Lower lobe of right lung (tissue), 2 donors: ENCODE measurements at places on chromosomes 13 and 19. TPM values are rescaled to one million over a fixed set of nuclear protein-coding genes. Genes with fewer than 3 reads are reported as not detected.
A peak's percentile ranks its signal among the peaks of the same experiment; 100 is the strongest.

GRCh38 chr13:93936901-93937300 is 542.6 kb downstream of the DCT start:
- no peak for DNase-seq

DNA sequence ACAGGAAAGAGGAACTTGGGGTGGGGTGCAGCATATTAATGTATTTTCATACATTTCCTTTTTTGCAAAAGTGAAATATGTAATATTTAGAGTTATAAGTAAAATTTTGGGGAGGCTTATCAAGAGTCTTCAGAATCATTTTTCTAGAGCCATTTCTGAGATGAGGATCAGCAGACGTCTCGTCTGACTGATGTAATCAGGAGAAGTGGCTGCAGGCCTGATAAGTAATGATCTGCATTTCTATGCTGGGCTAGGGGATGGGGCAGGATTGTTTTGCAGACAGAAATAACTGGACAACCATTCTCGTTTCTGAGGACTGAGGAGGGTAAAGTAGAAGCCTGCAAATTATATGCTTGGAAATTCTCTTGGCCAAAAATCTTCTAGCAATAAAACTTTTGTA is 89.2 kb upstream of the ARGLU1 start:
- DNase-seq: no peak

DNA sequence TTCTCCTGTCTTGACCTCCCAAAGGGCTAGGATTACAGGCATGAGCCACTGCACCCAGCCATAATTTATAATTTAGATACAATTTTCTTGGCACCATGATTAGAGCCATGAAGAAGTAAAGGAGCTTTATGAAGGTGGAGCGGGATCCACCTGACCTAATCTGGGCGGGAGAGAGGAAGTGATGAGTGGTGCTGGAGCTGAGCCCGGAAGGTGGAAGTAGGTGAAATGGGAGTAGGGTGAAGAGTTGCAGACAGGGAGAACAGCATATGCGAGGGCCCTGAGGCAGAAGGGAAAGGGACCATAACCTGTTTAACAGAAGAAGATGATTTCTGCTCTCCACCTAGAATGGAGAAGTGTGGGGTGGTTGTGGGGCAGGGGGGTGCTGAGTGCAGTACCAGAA is 4.2 kb downstream of the BLOC1S3 start:
- no peak for DNase-seq

GRCh38 chr13:110578363-110578762 is 16.8 kb upstream of the RAB20 start:
- DNase-seq: no peak

DNA sequence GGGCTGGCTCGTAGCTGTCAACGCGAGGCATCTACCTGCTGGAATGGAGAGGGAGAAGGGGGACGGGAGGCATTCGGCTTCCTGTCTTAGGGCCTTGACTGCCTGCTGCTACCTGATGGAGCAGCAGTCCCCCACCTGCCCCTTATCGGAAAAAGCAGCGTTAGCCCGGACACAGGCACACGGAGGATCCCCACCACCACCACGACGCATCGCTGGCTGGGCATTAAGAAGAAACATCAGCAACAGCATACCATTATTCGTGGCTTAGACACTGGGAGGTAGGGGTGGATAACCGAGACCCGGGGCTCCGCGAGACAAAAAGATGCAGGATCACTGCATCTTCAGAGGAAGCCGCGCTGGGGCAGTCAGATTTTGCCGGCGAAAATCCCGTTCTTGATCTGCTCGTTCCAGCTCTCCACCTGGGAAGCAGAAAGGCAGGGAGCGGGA is 1.1 kb downstream of the COX6B2 start:
- DNase-seq: no peak

DNA sequence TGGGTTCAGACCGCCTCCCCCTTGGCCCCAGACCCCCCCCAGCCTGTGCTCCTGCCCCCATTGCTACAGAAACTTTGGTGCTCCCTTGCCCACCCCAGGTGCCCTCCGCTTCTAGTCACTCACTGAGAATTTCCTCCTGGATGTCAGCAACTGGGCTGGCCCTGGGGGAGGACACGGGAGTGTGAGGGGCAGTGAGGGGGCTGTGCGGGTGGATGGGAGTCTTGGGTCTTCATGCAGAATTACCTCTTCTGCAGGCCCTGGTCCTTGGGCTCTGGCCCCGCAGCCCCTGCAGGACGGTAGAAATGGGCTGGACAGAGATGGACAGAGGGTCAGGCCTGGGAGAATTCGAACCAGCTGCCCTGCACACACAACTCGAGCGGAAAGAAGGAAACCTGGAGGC is 4.8 kb downstream of the LILRB5 start:
- DNase-seq: no peak

DNA sequence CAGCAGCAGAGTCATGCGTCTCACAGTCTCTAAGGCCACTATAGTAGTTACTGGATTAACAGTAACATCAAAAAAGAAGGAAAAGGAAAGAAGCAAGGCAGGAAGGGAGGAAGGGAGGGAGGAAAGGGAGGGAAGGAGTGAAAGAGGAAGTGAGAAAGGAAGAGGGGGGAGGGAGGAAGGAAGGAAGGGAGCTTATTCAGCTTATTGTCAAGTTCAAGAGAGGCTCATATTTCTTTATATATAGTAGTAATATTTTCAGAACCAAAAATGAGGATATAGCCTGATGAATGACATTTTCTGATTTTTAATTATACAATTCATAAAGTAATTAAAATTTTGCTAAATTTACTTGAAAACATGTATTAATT is 17.7 kb upstream of the RUBCNL start:
- DNase-seq: no peak

GRCh38 chr13:86438034-86438433 is 638.8 kb upstream of the SLITRK6 start:
- DNase-seq: no peak

DNA sequence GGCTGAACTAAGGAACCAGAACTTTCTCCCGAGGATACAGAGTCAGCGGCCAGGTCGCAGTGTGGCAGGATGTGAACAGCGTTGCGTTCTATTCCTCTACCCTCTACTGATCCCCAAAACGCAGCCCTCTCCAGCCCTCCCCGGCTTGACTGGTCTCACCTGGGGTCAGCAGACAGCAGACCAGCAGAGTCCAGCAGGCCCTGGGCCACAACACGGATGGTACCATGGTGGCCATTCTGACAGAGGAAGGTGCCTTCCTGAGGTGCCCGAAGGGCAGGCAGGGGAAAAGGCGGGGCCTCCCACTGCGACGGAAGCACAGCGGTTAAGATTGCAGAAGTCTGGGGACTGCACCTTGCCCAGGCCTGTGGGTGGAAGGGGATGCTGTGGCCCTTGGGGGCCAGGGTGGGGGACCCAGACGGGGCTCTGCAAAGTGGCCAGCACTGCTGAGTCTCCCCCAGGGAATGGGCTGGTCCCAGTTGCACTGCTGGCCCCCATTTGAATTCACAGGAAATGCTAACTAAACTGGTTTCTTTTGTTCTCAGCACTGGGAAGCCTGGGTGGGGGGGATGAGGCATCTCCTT is at the start of gene ICAM3:
ICAM3 (minus strand) TSS at position 245 of the 581 bp plus-strand sequence; CDS start at position 235, 10 bp downstream.
- DNase-seq: peak; percentile 77

DNA sequence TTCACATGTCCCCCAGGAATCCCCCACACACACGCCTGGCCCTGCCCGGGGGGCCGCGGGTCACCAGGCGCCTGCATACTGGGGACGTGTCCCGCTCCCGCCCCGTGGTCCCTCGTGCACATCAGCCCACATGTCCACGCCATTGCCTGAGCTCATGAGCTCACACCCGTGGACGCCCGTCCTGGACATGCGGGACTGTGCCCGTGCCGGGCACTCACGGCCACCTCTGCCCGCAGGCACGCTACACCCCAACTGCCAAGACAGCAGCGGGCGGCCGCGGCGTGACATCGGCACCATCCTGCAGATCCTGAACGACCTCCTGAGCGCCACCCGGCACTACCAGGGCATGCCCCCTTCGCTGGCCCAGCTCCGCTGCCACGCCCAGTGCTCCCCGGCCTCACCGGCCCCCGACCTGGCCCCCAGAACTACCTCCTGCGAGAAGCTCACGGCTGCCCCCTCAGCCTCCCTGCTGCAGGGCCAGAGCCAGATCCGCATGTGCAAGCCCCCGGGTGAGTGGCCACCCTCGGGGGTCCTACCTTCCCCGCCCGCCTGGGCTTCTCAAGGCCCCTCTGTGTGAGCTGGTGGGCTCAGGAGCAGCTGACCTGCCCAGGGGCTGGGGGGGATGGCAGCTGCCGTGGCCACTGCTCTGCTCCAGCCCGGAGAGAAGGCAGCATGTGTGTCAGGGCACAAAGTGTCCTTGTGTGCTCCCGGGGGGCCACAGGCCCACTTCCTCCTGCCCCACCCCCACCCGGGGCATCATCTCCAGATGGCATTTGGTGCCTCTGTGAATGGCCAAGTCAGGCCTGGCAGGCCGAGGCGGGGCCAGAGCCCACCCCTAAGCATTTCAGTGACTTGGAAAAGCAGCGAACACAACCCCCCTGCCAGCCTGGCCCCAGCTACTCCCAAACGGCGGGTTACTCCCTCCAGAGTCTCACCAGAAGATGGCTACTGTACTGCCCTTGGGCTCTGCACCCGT is 7.1 kb downstream of the MIDN start:
- no peak for DNase-seq

DNA sequence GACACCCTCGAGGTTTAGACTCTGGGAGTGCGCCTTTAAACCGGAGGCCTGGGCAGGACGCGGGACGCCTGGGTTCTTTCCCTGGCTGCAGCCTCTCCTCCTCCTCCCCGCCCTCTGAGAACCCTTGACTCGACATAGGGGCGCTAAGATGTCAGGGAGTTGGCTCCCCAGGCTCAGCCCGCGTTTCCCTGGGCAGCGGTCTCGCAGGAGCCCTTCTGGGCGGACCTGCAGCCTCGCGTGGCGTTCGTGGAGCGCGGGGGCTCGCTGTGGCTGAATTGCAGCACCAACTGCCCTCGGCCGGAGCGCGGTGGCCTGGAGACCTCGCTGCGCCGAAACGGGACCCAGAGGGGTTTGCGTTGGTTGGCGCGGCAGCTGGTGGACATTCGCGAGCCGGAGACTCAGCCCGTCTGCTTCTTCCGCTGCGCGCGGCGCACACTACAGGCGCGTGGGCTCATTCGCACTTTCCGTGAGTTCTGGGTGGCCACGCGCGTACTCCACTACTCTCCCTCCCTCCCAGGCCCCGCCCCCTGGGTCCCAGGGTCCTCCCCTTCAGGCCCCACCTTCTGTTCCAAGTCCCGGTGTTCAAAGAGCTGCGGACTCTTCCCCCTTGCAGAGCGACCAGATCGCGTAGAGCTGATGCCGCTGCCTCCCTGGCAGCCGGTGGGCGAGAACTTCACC is 1.3 kb downstream of the ICAM5 start:
- DNase-seq: peak; percentile 90

DNA sequence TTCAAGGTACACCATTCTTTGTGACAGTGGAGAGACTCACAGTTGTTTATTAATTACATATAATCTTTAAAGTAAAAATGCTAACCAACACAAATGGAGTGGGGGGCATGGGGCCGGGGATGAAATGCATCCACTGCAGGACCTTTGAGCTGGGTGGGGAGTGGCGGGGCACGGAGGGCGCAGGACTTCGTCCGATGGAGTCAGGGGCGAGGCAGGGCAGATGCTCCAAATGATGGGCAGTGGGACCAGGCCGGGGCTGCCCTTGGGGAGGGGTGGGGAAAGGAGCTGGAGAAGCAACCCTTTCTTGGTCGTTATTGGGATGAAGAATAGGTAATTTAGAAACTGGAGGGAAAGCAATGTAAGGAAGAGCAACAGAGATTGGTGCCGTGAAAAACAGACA is 220.0 kb downstream of the TEX29 start:
- DNase-seq: no peak

GRCh38 chr19:13058951-13059660 is 43.6 kb downstream of the LYL1 start:
- peak; percentile 32 for DNase-seq

DNA sequence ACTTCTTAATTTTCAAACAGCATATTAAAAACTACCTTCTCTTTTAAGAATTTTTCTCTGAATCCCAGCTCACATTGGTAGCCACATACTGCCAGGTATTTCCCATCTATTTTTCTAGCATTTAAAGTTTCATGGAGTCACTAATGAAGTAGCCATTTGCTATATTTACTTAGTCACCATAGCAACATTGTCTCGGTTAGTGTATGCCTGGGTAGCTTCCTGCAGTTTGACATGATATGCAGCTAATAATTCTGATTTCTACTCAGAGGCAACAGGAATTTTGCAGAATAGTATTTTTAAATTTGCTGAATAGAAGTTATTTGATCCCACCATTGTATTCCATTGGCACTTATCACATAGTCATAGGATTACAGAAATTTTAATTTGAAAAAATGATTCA is 30.9 kb upstream of the KCTD4 start:
- no peak for DNase-seq

GRCh38 chr13:44003481-44003880 is 123.8 kb downstream of the LACC1 start:
- no peak for DNase-seq

DNA sequence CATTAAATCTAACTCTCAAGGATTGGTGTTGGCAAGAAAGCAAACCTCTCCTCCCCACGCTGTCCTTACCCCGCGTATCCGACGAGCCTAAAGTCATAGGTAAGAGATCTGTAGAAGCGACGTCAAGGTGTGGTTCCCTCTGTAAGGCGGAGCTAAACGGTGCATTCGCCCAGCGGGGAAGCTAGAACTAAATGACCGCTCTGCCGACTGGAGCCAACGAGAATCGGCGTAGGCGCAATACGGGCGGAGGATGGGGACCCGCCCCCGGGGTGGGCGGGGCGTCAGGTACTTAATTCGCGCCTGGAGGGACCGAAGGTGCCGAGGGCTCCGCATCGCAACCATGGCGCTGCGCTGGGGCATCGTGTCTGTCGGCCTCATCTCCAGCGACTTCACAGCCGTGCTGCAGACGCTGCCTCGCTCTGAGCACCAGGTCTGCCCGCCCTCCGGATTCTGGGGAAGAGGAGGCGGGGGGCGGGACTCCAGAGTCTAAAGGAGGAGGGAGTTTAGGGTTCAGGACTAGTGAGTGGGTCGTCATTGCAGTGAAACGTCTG is at the start of gene DHDH:
DHDH (plus strand) TSS at position 318 of the 551 bp plus-strand sequence; CDS start at position 341, 23 bp downstream.
- peak; percentile 94 for DNase-seq

DNA sequence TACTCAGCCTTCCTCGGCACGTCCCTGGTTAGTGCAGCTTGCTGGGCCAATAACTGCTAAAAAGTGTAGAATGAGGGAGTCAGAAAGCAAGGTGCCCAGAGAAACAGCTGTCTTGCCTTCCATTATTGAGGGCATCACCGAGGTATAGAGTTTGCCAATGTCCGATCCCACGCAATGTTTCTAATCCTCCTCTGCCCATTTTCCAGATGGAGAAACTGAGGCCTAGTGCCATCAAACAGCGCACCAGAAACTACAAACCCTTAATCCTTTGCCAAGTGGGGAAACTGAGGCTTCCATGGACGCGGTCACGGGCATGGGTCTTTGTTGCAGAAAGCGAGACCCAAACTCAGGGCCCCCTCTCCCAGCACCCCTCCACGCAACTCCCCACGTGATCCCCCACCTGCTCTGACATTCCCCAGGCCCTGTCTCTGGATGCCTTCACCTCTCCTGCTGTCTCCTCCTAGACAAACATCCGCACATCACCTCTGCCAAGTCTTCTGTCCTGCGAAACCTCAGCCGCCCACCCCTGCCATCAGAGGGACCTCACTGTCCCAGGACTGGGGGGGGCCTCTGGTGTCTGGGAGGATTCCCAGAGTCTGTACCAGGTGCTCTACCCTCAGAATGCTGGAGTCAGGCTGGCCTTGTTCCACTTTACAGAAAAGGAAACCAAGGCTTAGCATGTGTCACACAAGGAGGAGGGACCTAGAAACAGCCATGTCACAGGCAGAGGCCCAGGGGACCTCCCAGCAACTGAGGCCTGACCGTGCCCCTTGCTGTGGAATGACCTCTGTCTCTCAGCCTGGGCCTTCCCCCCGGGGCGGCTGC is 930 bp upstream of the PDE4C start:
- no peak for DNase-seq

MEIOSIN gene
- not detected for total RNA-seq

SLC7A9 gene
- 0.32 TPM for total RNA-seq
